ENCODE measurements at places on chromosomes 12 and 14. TPM values are rescaled to one million over a fixed set of nuclear protein-coding genes. Genes with fewer than 3 reads are reported as not detected.

The CCDC196 gene
- not detected for polyA plus RNA-seq

The IL26 gene
- not detected for polyA plus RNA-seq

The RIN3 gene
- polyA plus RNA-seq: 8.6 TPM

The PRICKLE1 gene
- 24.8 TPM for polyA plus RNA-seq

The PRMT5 gene
- polyA plus RNA-seq: 54.1 TPM

The KLRF1 gene
- polyA plus RNA-seq: not detected

The TOMM20L gene
- not detected for polyA plus RNA-seq

The PPP1R36 gene
- not detected for polyA plus RNA-seq

The TAS2R20 gene
- 0.41 TPM for polyA plus RNA-seq

The RNFT2 gene
- polyA plus RNA-seq: 1.5 TPM

The CLEC1A gene
- 4.2 TPM for polyA plus RNA-seq

The VPS33A gene
- polyA plus RNA-seq: 26.5 TPM

The IKZF4 gene
- 3.5 TPM for polyA plus RNA-seq

The EIF2S3B gene
- polyA plus RNA-seq: not detected

The LRIG3 gene
- 21.7 TPM for polyA plus RNA-seq

The OR4E2 gene
- not detected for polyA plus RNA-seq

The TPPP2 gene
- not detected for polyA plus RNA-seq

The SERPINA5 gene
- polyA plus RNA-seq: 98.7 TPM

The CRACR2A gene
- polyA plus RNA-seq: 0.30 TPM

The EPYC gene
- polyA plus RNA-seq: 0.40 TPM

The VDR gene
- polyA plus RNA-seq: 4.9 TPM

The TBC1D30 gene
- polyA plus RNA-seq: 5.6 TPM

The SYT1 gene
- polyA plus RNA-seq: 1.4 TPM

The DNAI7 gene
- polyA plus RNA-seq: not detected

The KERA gene
- 0.97 TPM for polyA plus RNA-seq

The CIROP gene
- polyA plus RNA-seq: not detected

The TAS2R50 gene
- not detected for polyA plus RNA-seq

The ADAMTS20 gene
- polyA plus RNA-seq: 0.45 TPM

The GZMB gene
- not detected for polyA plus RNA-seq

The SPTSSA gene
- 33.4 TPM for polyA plus RNA-seq

The PIK3C2G gene
- polyA plus RNA-seq: 3.5 TPM

The PLEK2 gene
- 14.6 TPM for polyA plus RNA-seq

The SMCO3 gene
- 2.9 TPM for polyA plus RNA-seq

The SAMD15 gene
- 2.2 TPM for polyA plus RNA-seq

The IL31 gene
- not detected for polyA plus RNA-seq

The EXOC3L4 gene
- polyA plus RNA-seq: 40.3 TPM

The NUAK1 gene
- 3.5 TPM for polyA plus RNA-seq

The GALNT9 gene
- polyA plus RNA-seq: 4.7 TPM

Measured in hepatocyte (in vitro differentiated cells).